Osteocyte (in vitro differentiated cells): ENCODE measurements at places on chromosomes 1 and 21. TPM values are rescaled to one million over a fixed set of nuclear protein-coding genes. Genes with fewer than 3 reads are reported as not detected.

- DNase-seq = no peak
These were observed 28.0 kb downstream of the KIAA2013 start for GRCh38 chr1:11898086-11898785.

DNA sequence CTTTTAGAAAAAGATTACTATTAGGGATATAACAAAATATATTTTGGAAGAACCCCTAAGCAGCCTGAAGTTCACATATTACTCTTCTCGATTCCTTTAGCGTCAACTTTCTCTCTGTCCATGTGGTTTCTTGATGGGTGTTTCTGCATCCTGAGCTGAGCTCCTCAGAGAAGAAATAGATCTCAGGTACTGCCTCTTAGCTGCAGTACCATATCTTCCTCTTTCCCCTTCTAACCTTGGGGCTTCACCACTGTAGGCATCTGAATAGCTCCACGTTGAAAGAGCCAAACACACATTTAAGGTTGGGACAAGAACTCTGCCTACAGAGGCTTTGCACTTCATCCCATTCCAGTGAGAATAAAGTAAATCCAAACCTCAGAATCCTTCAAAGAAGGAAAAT, 59.2 kb downstream of the SAMSN1 start:
- DNase-seq = no peak

DNA sequence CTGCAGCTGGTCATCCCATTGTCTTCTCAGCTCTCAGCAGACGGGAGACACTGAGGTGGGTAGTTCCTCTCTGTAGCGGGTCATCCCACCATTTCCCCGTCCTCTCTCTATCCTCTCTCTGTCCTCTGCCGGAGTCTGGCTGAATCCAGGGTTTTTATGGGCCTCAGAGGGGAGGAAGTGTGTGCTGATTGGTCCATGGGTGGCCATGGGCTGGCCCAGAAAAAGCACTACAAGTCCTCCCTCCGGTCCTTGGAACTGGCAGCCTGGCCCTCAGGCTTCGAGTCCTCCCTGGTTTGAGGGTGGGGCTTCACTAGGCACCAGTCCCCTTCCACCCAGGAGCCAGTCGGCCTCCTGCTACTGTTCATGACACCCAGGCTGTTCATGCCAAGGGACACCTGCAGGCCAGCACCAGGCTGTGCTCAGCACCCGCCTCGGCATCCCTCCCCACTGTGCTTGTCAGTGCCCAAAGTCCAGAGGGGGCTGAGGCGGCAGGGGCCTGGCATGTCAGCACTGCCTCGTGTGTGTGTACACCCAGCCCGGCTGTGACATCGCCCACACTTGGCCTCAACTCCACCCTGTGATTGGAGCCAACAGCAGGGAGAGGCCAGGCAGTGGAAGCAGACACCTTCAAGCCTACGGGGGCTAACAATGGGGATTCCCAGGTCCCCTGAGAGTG, 23.0 kb upstream of the LRRC8C start:
- DNase-seq = no peak

DNA sequence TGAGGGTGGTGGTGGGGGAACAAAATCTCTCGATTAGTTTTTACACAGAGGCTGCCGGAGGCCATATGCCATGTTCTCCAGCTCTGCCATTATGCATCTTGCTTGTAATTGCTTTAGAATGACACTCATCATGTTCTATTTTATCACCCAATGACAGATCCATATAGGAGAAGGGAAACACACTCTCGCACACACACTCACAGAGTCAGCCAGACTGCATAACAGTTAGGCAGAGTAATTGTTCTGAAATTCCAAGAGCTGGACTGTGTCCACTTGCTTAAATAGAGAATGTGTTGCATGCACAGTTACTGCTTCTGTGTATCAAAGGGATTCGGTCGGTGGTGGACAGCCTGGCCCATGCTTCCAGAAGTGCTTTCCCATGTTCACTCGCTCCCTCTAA, 30.6 kb downstream of the KCND3 start:
- DNase-seq = no peak

GRCh38 chr1:157490467-157491165, 61.7 kb downstream of the FCRL5 start:
- no peak for DNase-seq

GRCh38 chr1:186858923-186859322, 30.2 kb downstream of the PLA2G4A start:
- no peak for DNase-seq

GRCh38 chr1:3369446-3370076, 84.9 kb upstream of the ARHGEF16 start:
- DNase-seq = no peak

- DNase-seq = no peak
These were observed 21.4 kb downstream of the ACP6 start for GRCh38 chr1:147648933-147649332.

The AADACL3 gene
- total RNA-seq = not detected in 2 replicates

The GFI1 gene
- 0.11 and 0.18 TPM in 2 replicates for total RNA-seq

The KRTAP11-1 gene
- total RNA-seq = not detected in 2 replicates

The UMODL1 gene
- 0.68 TPM in 1 of 2 replicates, not detected in the other for total RNA-seq
